ENCODE measurements at places on chromosomes 5 and 9. TPM values are rescaled to one million over a fixed set of nuclear protein-coding genes. Genes with fewer than 3 reads are reported as not detected.

GRCh38 chr5:131505237-131505908 lies 129.7 kb downstream of the RAPGEF6 start:
- H3K27me3 ChIP-seq, result no peaks in the 10 kb centered on the region
- no peak overlapping the region for H3K27ac ChIP-seq
- no peaks in the 10 kb centered on the region for H3K4me1 ChIP-seq
- DNase-seq, result no peak
- H3K4me3 ChIP-seq, result no peak overlapping the region
- no peaks in the 10 kb centered on the region for H3K36me3 ChIP-seq

GRCh38 chr5:135894789-135895188 lies 852 bp downstream of the IL9 start:
- no peaks in the 10 kb centered on the region for H3K27me3 ChIP-seq
- H3K4me1 ChIP-seq, result peaks cover 15% of the 10 kb centered on the region
- no peak overlapping the region for H3K4me3 ChIP-seq

DNA sequence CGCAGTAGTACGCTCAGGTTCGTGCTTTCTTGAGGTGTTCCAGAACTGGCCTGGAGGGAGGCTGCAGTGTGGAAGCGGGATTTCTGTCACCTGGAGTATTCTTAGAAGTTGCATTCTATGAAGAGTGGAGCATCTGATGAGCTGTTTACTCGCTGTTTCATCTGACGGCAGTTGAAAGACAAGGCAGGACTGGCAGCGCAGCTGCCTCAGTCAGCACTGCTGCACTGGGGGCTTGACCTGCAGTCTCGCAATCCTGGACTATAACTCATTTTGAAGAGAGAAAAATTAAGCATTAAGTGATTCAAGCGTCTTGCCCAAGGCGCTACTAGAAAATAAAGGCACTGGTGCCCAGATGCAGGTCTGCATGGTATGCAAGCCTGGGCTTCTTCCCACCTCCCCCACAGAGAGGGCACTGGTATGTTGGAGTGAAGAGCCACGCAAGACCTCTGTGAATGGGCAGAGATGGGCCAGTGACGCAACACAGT lies 10.6 kb downstream of the TENT4A start:
- no peak overlapping the region for H3K27ac ChIP-seq
- H3K4me3 ChIP-seq, result no peak overlapping the region
- H3K4me1 ChIP-seq, result peaks cover 28% of the 10 kb centered on the region
- H3K36me3 ChIP-seq, result no peaks in the 10 kb centered on the region
- H3K27me3 ChIP-seq, result no peaks in the 10 kb centered on the region

GRCh38 chr9:109813303-109813702 lies 33.3 kb downstream of the PALM2AKAP2 start:
- H3K27me3 ChIP-seq, result no peaks in the 10 kb centered on the region
- no peak overlapping the region for H3K27ac ChIP-seq
- DNase-seq, result no peak

DNA sequence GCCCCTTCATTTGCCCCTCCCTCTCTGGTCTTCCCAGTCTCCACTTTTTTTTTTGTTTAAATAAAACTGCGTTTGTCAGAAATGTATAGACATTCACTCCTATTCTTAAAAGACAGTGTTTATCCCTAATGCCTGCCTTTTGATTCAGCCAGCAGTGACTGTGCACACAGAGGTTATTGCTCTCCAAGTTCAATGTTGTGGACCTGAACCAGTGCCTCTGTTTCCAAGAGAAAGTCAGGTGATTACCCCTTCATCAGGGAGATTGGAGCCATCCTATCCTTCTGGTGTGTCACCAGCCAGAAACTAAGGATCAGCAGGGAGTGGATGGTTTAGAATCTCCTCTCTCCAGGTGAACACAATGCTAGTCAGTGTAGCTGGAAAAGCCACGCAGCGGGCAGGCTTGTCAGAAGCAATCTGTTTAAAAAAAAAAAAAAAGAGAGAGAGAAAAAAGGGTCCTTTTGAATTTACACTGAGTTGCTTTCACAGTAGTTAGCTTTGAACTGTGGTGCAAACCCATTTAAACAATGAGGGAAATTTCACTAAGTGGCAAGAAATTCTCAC lies 167.5 kb upstream of the DMRT1 start:
- H3K27ac ChIP-seq, result no peak overlapping the region
- H3K36me3 ChIP-seq, result no peaks in the 10 kb centered on the region
- no peak for DNase-seq

DNA sequence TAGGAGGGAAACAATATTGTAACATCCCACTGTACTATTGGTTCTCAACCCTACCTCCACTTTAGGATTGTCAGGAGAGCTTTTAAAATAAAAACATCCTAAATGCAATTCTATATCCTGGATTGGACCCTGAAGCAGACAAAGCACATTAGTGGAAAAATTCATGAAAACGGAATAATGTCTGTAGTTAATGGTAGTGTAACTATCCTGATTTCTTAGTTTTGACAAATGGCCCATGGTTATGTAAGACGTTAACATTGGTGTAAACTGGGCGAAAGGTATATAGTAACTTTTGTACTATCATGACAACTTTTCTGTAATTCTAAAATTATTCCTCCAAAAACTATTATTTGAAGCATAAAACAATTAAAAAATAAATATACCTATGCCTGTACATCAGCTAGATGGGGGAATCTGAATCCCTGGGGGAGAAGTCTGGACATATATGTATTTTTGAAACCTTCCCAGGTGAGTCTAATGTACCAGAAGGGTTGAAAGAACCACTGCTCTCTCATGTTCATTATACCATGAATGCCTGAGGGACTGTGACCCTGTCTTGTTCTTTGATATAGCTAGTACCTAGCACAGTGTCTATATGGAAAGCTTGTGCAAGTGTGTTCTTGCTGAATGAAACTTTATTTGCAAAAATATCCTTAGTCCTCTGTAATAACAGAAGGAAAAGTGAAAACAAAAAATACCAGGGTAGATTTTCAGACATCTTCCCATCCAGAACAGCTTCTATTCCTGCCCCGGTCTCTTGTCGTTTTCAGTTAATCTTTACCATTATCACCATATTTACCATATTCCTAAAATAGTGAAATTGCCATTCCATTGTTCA lies 3.4 kb upstream of the TRMO start:
- H3K27ac ChIP-seq, result no peak overlapping the region
- no peaks in the 10 kb centered on the region for H3K4me1 ChIP-seq
- H3K27me3 ChIP-seq, result no peaks in the 10 kb centered on the region
- no peaks in the 10 kb centered on the region for H3K36me3 ChIP-seq
- no peak overlapping the region for H3K4me3 ChIP-seq

Gene FOXD4L5
- total RNA-seq, result 0.07 TPM

Gene SAXO1
- total RNA-seq, result 0.10 TPM

Gene BTNL8
- 0.24 TPM for total RNA-seq

Gene ITK
- total RNA-seq, result 0.50 TPM
